ENCODE measurements at places on chromosomes 4 and X. TPM values are rescaled to one million over a fixed set of nuclear protein-coding genes. Genes with fewer than 3 reads are reported as not detected.

The CCNG2 gene
- total RNA-seq: 2.8 TPM

The GPR82 gene
- total RNA-seq: not detected

The VCX gene
- total RNA-seq: not detected

The FGG gene
- 5.5 TPM for total RNA-seq
